Erythroblast (primary cell): ENCODE measurements at places on chromosomes 11 and 22.
A peak's percentile ranks its signal among the peaks of the same experiment; 100 is the strongest.

DNA sequence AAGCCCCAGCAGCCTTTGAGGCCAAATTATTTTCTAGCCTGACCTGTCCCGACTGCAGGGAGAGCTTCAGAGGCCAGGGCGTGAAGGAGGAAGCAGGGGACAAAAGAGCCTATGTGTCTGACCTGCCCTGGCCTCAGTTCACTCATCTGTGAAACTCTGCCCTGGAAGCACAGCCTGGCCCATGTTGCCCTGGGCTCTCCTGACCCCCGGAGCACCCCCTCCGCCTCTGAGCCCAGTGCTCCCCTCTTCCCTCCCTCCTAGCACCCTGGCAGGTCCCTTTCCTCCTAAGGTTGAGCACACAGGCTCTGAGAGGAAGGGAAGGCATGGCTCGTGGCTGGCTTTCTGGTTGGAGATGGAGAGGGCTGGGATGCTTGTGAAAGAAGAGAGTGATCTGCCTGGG, 3.4 kb upstream of the A4GALT start:
- DNase-seq: no peak

DNA sequence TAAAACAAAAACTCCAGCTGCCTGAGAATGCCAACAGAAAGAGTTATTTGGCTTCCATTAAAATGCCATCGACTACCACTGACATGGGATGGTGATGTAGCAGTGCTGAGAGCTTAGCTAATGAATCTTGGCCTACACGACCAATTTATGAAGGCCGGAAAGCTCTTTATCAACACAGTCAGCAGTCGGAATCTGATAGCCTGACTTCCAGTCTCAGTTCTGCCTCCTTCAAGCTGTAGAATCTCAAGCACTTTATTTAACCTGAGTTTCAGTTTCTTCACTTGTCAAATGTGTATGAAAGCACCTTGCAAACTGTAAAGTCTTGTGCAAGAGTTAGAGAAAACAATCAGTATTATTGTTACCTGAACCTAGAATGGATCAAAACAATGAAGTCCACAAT, 335.7 kb upstream of the NARS2 start:
- no peak for DNase-seq

DNA sequence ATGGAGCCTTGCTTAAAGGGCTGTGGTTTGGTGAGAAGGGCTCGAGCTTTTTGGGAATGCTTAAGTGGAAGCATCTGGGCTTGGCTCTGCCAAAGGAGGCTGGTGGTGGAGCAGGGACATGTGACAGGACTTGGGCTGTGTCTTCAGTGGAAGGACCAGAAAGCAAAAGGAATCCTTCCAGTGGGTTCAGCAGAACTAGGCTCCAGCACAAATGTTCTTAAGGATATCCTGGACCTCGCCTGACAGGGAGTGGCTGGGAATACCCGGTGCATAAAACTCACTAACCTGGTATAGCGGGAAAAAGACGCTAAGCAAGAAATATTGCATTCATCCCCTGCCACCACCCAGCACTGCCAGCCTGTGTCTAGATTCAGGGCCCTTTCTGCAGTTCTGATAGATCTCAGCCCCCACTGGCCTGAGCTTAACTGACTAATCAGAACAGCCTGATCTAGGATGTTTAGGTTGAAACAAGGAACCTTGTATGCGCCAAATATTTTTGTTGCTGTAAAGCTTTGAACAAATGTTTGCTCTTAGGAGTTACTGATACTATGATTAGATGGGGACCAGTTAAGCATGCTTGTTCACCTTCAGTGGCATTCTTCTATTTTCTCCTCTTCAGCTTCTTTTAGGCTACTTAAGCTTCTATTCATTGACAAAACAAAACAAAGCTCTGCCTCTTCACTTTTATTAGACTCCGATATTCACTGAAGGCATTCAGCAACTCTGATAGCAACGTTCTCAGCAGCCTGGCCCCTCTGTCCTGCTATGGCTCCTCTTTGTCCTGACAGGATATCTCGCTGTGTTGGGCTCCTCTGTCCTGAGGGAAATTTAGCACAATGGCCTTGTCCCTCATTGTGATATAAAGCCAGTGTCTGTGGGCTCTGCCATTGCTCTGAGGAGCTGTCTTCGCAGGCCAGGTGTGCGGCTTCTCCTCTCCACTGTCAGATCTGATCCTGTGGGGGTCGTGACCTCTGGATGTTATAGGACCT, 25.0 kb downstream of the PPFIBP2 start:
- no peak for DNase-seq

DNA sequence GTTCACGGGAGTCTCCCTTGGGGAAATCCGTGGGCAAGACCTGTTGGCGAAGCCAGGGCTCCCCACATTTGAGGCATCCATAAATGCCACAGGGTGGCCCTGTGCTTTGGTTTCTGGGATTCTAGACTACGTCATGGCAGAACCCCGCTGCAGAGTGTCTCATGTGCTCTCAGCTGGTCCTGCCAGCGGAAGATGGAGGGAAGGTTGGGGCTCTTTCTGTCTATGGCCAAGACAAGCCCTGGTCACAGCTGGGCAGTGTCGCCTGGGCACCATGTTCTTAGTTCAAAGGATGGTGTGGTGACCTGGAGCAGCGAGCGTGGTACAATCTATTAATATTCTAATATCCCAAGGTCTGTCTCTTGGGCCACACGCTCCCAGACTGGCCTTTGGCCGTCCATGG, 511.7 kb downstream of the TBC1D22A start:
- no peak for DNase-seq

DNA sequence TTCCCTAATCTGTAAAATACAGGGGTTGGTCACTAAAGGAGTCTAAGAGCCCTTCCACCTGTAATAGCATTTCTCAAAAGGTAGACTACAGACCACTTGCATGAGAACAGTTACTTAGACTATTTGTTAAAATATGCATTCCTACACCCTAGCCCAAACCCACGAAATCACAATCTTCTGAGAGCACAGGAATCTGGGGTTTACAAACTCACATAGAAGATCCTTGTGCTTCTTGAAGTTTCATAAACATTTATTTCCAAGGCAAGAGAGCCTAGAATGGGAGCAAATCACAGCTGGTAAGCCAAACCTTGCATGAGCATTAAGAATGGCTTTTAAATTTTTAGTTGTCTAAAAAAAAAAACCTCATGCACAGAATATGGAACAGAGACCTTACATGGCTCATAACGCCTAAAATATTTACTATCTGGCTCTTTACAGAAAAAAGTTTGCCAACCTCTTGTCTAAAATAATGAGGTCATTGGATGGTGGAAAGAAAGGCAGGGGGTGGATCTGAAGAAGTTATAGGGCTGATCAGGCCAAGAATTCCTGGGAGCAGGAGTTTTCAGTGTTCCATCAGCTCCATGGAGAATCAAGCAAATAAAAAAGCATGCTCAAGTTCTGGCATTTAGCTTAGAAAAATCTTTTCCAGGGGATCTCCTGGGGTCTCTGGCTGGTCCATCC, 133.4 kb downstream of the CCDC34 start:
- no peak for DNase-seq

- no peak for DNase-seq
Measured at GRCh38 chr11:123543797-123544196, 110.6 kb downstream of the SCN3B start.

- DNase-seq: no peak
Measured at GRCh38 chr11:34652191-34652973, 31.5 kb downstream of the EHF start.

DNA sequence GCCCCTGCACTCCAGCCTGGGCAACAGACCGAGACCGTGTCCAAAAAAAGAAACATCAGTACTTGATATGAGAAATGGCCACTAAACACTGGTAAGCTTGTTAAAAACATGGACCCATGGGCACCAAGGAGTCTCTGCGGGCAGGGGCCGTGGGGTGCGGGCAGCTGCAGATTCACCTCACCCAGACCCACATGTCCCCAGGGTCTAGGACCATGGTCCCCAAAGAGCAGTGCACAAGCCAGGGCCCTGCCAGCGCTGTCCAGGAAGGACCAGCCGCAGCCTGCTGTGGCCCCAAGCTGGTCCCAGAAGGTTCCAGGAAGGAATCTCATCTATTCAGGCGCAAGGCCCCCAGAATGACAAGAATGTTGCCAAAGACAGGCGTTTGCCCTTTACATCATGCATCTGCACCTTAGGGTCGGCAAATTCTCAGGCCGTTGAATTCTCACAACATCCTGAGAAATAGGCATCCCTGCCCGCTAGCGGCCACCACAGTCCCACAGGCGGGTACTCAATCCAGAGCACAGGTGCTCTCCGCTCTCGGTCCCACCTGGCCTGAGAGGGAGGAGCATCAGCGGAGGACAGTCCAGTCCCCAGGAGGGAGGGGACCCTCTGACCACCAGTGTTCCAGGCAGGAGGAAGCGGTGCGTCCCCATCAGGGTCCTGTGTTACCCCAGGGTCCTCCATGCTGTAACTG, 9.5 kb downstream of the YPEL1 start:
- no peak for DNase-seq

DNA sequence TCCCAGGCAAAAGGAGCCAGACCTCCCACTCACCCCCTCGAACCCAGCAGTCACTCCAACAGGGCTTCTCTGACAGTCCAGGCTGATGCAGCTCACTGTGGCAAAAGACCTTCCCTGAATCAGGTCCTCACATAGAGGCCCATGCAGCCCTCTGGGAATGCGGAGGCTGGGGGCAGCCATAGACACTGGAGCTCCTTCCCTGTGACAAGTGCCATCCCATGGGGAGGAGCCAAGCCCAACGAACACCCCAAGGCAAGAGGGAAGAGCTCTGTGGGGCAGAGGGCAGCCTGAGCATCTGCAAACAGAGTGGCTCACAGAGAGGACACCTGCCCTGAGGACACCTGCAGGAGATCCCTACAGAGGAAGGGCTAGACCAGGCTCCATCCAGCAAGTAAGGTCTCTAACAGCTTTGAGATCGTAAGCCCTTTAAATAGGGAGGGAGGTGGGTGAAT, at the start of gene LINC01488:
Gene LINC01488 (plus strand): TSS at position 271 of the 452 bp plus-strand sequence.
- DNase-seq: no peak

GRCh38 chr11:35811783-35812182, 132.1 kb upstream of the LDLRAD3 start:
- DNase-seq: no peak

GRCh38 chr22:36405671-36406538, 18.1 kb upstream of the MYH9 start:
- no peak for DNase-seq

DNA sequence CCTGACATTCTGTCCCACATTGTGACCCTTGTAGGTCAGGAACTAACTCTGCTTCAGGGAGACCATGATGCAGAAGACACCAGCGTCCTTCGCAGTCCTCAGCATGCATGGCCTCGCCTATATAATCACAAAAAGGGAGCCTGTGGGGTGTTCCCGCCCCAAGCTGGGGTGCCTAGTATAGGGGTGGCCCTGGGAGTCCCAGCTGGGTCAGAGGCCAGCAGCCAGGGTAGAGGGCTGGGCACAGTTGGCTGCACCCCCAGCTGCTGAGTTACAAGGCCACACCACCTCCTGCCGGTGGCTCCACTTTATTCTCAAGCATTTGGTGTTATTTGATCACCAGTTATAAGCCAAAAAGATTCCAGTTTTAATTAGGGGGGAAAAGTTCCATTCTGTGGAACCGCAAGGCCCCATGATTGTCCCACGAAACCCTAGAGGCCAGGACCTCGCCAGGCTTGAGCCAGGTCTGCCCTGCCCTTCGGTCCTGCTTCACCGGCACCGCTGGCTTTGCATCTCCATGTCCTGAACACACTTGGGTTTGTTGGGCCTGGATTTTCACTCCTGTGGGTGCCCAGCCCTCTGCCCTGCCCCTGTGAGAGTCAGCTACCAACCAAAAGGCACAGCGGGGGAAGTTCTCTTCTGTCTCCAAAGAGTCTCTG, 15.0 kb upstream of the GNB1L start:
- DNase-seq: no peak

DNA sequence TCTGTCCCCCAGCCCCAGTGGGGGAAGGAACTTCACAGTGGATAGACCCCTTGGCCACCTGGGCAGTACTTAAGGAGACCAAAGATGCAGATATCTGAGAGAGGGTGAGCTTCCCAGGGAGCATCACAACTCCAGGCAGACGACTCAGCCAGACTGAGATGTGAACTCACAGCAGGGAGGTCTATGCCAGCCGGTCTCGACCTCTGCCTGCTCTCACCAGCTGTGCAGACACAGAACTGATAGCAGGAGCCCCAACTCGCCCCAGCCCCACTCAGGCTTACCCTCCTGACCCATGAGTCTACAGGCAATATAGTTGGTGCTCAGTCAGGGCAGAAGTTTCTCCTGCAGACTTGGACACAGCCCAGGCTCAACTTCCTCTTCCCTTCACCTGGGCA, 29.7 kb upstream of the ACCSL start:
- no peak for DNase-seq

- peak; percentile 43 for DNase-seq
Measured at GRCh38 chr22:46588279-46589140, 31.7 kb upstream of the GRAMD4 start.

GRCh38 chr11:1049071-1049405, 12.5 kb upstream of the MUC6 start:
- no peak for DNase-seq

GRCh38 chr11:8204025-8204424, 35.2 kb upstream of the RIC3 start:
- peak; percentile 16 for DNase-seq

DNA sequence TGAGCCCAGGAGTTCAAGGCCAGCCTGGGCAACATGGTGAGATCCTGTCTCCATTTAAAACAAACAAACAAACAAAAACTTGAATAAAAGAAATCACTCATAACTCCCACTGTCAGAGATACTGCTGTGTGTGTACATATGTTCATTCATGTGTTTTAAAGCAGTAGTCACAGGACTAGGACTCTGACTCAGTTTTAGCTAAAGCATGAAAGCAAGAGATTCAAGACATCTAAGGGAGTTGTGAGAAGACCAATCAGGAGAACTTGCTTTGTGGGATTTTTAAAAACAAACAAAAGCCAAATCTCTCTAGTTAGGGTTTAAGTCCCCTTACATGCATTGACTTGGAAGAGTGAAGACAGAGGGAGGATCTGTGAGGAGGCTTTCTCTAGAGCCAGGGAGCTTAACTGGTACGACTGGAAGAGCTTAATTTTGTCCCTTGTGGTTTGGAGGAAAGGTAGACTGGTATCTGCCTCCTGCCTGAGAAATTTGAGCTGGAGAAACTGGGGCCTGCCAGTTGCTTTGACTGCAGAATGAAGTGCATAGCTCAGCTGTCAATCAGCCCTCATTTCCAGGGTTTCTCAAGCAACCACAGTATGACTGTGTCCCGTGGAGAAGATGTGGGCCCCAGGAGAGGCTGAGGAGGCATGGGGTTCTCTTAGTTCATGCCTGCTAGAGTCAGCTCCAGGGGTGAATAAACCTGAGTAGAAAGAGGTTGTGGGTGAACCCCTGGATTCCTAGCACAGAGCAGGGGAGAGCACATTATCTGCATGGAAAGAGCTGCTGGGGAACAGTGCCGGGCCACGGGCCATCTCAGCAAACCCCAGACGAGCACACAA, 30.6 kb downstream of the EXPH5 start:
- no peak for DNase-seq

GRCh38 chr22:43826142-43827002, 14.3 kb upstream of the EFCAB6 start:
- DNase-seq: no peak

- DNase-seq: no peak
Measured at GRCh38 chr22:31739795-31740201, 10.1 kb downstream of the PRR14L start.

GRCh38 chr11:124867700-124868099, 2.5 kb downstream of the ROBO3 start:
- peak; percentile 22 for DNase-seq

GRCh38 chr22:42076764-42077485, 2.6 kb upstream of the SMDT1 start:
- no peak for DNase-seq
